ENCODE measurements at places on chromosomes 16 and 17.

GRCh38 chr16:29836623-29837022 is 16.4 kb downstream of the MVP start:
- DNase-seq = no peak

DNA sequence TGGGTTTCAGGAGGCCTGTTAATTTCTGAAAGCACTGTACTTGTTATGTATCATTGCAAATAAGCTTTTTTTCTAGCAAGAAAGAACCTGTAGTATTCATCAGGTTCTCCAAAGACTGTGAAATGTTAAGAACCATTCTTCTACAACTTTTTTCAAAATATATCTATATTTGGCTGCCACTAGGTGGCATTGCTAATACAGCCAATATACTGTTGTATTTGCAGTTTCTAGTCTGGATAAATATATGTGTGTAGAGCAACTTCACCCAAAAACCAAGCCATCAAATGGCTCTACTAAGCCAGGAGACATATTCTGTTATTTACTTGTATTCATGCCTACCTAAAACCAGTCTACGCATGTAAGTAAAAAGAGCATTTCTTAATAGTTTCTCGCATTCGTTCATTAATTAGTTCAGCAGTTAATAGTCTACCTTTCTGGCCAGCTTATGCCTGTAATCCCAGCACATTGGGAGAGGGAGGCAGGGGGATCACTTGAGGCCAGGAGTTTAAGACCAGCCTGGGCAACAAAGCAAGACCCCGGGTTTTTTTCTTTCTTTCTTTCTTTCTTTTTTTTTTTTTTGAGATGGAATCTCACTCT is 39.5 kb downstream of the VMP1 start:
- no peak for DNase-seq

DNA sequence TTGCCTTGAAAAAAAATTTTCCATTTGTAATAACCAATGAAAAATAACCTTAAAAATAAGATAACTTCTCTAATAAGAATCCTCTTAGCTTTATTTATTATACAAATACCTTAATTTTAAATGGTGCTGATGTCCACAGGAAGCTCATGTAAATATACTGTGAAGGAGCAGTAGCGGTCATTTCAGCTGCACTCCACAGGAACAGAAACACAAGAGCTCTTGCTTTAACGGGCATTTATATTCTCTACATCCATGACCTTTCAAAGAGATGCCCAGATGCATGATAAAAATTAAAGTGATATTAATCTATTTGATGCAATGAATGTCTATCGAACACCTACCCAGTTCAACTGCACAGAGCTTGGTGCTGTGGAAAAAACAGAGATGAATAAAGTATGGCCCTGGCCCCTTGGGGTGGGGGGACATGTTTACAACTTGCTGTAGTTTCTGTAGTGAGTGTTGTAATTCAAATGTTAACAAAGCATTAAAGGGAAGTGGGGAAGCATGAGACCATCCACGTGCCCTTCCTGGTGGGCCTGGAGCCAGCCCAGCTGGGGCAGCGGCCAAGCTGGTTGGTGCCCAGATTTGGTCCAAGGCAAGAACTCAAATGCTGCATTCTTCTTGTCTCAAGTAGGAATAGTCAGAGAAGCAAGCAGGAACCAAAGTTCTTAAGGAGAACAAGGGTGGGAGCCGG is 47.9 kb downstream of the IQCK start:
- DNase-seq = no peak

- no peak for DNase-seq
Measured at GRCh38 chr17:81097134-81097942, 62.4 kb downstream of the BAIAP2 start.

GRCh38 chr17:82892899-82893565 is 53.2 kb upstream of the ZNF750 start:
- DNase-seq = no peak

GRCh38 chr17:72861811-72862210 is 230.7 kb downstream of the SLC39A11 start:
- no peak for DNase-seq

GRCh38 chr17:6721744-6722143 is 8.6 kb upstream of the SLC13A5 start:
- DNase-seq = no peak

GRCh38 chr16:85274924-85275323 is 162.7 kb upstream of the CIBAR2 start:
- no peak for DNase-seq

DNA sequence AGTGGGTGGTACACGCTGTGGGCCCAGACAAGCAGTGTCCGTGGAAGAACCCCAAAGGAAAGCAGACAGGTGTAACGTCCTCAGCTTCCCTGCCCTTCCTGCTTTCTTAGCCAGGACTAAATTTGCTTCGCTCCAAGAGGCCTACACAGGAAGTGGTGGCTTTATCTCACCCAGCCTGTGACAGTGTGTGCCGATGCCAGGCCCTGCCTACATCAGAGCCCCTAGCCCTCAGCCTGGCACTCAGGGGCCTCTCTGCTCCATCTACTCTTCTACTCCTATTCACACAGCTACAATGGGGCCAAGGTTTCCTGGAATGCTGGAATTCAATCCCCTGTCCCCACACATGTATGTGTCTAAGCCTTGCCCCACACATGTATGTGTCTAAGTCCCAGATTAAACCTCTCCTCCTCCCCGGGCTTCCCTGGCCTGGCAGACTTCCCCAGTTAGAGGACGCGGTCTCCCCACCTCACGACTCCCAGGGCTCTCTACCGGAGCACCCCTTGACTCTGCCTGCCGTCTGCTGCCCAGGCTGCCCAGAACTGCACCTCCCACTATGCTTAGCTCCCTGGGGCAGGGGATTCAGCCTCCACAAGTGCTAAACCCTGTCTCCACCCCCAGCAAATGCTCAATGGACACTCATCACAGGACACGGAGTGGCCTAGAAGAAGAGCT is 8.2 kb downstream of the PGAP3 start:
- no peak for DNase-seq

DNA sequence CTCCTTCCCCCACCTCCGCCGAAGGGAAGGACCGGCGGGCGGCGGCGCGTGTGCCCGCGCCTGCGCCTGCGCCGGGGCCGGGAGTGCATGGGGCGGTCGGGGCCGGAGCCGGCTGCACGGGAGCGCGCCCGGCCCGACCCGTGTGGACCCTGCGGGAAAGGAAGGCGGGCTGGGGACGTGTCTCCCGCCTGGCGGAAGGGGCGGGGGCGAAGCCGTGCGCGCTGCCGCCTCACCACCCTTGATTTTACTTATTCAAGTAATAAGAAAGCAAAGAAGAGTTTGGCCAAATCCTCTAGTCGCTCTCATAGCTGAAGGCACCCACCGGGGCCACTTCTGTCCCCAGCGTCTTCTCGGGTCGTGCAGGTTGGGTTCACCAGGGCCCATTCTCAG is 596 bp upstream of the PFN1 start:
- DNase-seq = no peak

DNA sequence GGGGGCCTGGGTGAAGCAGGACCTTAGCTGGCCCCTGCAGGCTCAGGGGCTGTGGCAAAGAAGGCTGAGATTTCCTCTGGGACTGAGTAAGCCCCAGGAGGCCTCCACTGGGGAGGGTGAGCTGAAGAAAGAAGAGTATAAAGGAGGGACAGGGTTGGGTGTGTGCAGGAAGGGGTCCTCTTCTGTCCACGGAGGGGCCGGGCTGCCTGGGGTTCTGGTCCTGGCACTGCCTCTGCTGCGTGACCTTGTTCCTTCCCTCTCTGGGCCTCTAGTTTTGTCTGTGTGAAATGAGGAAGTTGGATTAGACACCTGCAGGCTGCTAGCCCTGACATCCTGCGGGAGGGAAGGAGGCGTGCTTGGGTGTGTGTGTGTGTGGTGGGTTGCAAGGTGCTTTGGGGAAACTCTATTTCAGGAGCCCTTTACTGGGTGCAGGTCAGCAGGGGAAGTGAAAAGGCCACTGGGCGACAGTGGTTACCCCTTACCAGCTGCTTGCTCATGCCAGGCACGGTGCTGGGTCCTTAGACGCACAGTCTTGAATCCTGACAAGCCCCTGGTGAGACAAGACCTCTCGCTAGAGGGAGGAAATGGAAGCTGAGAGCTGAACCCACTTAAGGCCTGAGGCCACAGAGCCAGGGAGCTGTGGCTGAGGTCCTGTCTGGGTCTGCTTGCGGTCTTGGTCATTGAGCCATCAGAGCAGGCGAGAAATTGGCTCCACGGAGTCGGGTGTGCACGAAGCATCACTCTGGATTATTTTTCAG is 60.7 kb downstream of the OR1D5 start:
- DNase-seq = no peak

DNA sequence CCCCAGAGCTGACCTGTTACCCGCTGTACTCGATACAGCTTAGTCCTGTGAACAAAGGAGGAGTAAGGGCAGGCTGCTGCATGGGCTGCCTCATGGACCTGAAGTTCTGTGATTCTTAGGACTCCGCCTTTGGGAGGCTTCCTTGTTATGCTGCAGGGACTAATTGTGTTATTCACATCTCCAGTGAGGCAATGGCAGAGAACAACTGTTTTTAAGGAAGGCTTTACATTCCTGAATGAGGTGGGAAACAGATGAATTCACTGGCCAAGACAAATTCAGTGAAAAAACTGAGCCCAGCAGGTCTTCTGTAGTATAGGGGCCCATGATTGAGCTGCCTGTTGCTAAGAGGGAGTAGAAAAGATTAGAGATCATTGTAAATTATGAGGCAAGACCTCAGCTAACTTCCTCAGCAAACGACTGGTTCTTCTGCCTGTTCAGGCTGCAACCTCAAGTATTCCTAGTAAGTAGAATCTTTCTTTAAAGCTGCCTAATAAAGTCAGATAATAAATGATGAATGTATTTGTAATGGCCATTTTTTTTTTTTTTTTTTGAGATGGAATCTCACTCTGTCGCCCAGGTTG is 26.3 kb downstream of the ADORA2B start:
- no peak for DNase-seq

DNA sequence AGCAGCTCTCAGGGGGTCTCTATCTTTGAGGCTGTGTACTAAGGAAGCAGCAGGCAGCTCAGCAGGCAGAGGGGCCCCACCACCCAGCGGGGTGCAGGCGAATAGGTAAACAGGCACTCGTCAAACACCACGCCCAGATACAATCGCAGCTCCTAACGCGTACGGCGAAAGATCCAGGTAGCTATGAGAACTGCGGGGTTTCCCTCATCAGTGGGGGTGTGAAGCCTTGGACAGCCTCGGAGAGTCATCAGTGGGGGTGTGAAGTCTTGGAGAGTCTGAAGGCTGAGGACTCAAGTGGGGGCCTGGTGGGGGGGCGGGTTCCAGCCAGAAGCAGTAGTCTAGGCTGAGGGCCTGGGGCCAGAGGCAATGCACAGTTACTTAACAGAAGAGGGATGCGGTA is 69.0 kb downstream of the RTN4RL1 start:
- DNase-seq = no peak

DNA sequence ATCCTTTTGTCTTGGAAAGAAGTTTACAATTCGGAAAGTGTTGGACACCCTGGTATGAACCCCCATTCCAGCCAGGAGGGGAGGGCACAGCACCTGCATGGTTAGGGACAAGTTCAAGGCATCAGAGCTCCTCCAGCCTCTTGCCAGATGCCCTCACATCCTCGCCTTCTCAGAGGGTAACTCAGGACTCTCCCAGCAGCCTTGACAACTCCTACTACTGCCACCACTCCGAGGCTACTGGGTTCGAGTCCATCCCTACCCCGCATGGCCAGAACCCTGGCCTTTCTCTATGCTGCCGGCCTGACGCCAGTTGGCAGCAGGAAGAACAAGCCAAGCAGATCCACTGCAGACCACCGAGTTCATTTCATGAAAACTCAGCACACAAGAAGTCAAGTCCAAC is 34.1 kb downstream of the AXIN2 start:
- no peak for DNase-seq

- no peak for DNase-seq
Measured at GRCh38 chr17:1158879-1159278, 20.9 kb downstream of the ABR start.

GRCh38 chr16:29745121-29745852 is 503 bp downstream of the C16orf54 start:
- DNase-seq = no peak

- DNase-seq = no peak
Measured at GRCh38 chr16:87492291-87492630, 563 bp downstream of the ZCCHC14 start.

- DNase-seq = no peak
Measured at GRCh38 chr17:40107522-40108174, 7.3 kb upstream of the NR1D1 start.

DNA sequence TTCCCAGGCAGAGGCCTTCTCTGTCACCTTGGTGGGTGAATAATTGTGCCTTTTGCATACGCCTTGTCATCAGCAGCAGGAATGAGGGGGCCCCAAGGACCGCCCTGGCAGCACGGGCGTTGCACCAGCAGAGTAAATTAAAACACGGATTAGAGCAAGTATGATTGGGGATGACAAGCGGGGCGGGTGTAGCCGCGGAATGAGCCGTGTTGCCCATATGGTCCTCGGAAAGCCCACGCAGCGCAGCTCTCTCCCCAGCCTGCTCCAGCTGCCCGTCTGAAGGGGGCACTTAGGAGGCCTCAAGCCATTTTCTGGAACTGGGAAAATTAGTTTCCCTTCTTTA is 299.4 kb upstream of the IRX3 start:
- no peak for DNase-seq

DNA sequence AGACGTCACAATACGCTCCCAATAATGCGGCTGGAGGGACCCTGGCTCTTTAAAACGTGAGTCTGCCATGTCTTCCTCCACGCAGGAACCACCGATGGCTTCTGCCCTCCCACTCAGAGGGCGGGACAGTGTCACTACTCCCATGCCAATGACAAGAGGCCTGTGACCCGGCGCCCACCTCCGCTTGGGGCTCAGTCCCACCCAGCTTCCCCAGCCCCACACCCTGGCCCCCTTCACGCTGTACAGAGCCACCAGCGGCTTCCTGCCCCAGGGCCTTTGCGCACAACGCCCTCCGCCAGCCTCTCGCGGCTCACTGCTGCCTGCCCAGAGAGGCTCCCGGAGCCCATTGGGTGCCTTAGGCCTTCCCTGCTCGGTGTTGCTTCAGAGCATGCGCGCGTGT is 29.5 kb upstream of the ZNF469 start:
- no peak for DNase-seq

GRCh38 chr17:51150932-51151331 is 2.4 kb upstream of the NME1 start:
- DNase-seq = no peak

DNA sequence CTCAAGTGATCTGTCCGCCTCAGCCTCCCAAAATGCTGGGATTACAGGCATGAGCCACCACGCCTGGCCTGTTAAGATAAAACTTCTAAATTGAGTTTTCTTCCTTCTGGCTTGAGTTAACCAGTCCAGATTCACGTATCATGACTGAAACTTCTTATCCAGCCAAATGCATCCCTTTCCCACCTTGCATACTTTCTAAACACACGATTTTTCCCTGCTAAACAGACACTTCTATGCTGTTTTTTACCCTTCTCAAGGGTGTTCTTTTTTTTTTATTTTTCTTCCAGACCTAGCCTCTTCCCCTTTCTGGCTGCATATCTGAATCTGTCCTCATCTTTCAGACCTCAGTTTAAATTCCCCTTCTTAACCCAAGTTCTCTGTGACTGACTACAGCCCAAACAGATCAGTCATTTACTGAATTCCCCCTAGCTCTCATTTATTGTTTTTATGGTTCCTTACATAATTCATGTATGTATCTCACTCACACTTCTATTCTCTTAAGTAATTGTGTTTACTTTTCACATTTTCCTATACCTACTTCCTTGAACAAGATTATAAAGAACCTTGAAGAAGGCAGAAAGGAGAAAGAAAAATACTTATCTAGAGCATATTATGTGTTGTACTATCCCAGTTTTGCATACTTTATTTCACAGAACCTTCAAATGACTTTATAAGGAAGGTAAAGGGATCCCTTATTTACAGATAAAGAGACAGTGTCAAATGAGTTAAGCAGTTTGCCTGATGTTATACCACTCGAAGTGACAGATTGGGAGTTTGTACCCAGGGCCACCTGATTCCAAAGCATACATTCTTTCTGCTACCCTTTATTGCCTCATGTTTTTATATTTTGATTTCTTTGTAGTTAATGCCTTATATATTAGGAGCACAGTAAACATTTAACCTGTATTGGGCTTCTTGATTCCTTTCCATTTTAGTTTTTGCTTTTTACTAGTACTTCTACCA is 5.2 kb downstream of the EVI2B start:
- DNase-seq = no peak

Data from kidney epithelial cell (primary cell).